ENCODE measurements at places on chromosomes 1 and 21. TPM values are rescaled to one million over a fixed set of nuclear protein-coding genes. Genes with fewer than 3 reads are reported as not detected.

COL18A1 gene
- total RNA-seq = 218 TPM

ZMPSTE24 gene
- 24.5 TPM for total RNA-seq

SORT1 gene
- 5.1 TPM for total RNA-seq

- peak; percentile 81 for DNase-seq
- peaks cover 24% of the 10 kb centered on the region for H3K4me1 ChIP-seq
- peak overlapping the region; percentile 61 for H3K4me3 ChIP-seq
- H3K36me3 ChIP-seq = no peaks in the 10 kb centered on the region
- no peaks in the 10 kb centered on the region for H3K27me3 ChIP-seq
Observed at GRCh38 chr1:226939438-226940028, 561 bp upstream of the COQ8A start.

GRCh38 chr1:239357867-239358266 lies 28.5 kb upstream of the CHRM3 start:
- no peaks in the 10 kb centered on the region for H3K36me3 ChIP-seq
- no peak overlapping the region for H3K27ac ChIP-seq
- H3K4me3 ChIP-seq = no peak overlapping the region
- H3K27me3 ChIP-seq = no peaks in the 10 kb centered on the region
- no peaks in the 10 kb centered on the region for H3K4me1 ChIP-seq

DNA sequence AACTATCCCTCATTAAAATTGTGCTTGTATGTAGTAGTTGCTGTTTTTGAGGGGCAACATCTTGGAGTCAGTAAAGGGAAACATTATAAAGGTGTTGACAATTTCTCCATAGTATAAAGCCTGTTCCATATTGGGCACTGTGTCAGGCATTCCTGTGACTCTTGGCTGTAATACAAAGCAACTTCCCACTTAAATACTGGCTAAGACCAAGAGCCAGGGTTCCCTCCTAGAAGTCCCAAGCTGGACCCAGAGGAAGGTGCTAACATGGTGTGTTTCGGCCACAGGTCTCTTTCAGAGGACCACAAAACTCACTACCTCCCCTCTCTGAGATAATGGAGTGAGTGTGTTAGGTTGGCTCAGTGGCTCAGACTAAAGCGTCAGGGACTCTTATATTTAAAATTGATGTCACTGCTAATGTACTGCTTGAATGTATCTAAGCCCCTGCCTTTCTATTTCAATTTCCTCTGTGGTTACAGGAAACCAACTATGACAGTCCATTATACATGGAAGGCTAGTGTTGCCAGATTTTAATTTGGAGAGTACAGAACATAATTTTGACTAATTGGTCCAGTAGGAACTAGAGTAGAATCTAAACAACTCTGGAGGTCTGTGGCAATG lies 74.7 kb upstream of the RGL1 start:
- no peak overlapping the region for H3K4me3 ChIP-seq
- DNase-seq = no peak
- peaks cover 4% of the 10 kb centered on the region for H3K4me1 ChIP-seq
- no peaks in the 10 kb centered on the region for H3K36me3 ChIP-seq

DNA sequence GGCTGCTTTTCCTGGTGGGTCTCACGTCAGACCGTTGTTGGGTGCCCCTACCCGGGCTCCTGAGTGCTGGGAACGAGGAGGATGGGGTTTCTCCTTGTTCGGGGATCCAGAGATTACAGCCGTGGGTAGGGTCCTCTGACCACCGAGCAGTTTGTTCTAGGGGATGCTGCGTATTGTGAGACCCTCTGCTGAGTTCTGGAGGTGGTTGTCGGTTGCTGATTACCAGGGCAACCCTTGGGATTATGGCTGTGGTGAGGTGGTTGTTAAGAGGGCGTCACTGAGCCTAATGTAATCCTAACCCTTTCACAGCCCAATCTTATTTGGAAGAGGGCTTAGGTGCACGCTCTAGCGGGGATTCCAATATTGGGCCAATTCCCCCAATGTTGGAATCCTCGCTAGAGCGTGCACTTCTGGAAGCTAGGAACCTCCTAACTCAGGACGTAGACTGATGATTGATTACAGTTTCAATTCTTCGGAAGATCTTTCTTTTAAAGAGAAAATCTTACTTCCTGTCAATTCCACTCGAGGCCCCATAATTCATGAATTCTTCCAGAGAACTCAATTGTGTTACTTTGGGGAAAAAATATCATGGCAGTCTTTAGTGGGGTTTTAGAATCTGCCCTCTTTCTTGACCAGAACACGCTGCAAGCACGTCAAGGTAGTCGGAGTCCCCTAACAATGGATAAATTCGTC lies 483 bp downstream of the TCEANC2 start:
- peak overlapping the region; percentile 84 for H3K27ac ChIP-seq
- peaks cover 4% of the 10 kb centered on the region for H3K4me1 ChIP-seq
- no peaks in the 10 kb centered on the region for H3K36me3 ChIP-seq

- peaks cover 3% of the 10 kb centered on the region for H3K4me1 ChIP-seq
- DNase-seq = no peak
- H3K36me3 ChIP-seq = no peaks in the 10 kb centered on the region
- no peak overlapping the region for H3K4me3 ChIP-seq
- H3K27me3 ChIP-seq = no peaks in the 10 kb centered on the region
- H3K27ac ChIP-seq = no peak overlapping the region
Observed at GRCh38 chr1:234924450-234925355, 203.9 kb downstream of the TOMM20 start.

- H3K27ac ChIP-seq = no peak overlapping the region
- no peaks in the 10 kb centered on the region for H3K4me1 ChIP-seq
- H3K36me3 ChIP-seq = no peaks in the 10 kb centered on the region
- no peak overlapping the region for H3K4me3 ChIP-seq
- no peaks in the 10 kb centered on the region for H3K27me3 ChIP-seq
Observed at GRCh38 chr1:97849345-97850340, 71.2 kb downstream of the DPYD start.

Measured in ovary (tissue), 10 donors.